Activated T-cell treated with anti-CD3 and anti-CD28 coated beads, Interleukin-2, amount 50 U/mL, for 48 hours (primary cell): ENCODE measurements at places on chromosomes 3 and 15.

DNA sequence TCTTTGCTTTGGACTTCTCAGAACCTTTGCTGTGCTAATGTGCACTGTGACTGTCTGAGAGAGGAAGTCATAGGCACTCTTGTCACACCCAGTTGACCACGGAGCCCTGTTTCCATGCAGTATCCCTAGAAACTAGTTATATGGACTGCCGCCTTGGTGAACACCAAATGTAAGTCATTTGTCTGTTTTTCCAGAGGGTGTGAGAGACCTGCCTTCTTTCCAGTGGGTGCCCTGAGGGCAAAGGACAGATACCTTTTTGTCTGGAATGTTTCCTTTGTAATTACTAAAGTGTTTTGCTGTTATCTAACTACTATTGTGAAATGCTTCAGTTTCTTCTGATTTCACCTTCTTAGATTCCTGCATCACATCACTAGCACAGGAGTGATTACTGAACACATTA, 91.8 kb downstream of the LARS2 start:
- no peak for DNase-seq

DNA sequence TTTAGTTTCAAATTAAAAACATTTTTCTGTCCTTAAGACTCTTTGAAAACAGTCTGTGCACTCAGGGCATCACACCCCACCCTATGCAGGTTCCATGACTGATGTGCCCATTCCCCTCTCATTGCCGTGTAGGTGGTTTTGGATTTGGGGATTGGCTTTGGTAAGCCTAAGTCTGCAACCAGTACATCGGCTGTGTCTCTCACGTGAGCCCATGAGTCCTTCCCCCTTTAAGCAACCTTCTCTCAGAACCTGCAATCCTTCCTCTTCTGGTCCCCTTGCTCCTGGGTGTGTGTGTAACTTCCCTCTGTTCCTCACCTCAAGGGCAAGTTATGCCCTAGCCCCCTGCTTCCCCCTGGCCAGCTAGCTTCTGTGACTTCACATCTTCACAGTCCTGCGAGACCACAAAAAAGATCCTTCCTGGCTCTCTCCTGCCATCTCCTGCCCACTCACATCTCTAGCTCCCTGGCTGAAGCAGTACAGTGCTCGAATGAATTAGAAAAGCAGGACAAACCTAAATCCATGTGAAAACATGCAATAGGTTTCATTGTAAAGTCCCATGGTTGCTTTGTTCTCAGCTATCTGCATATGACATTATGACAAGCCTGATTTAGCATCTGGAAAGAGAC, 126.7 kb downstream of the UACA start:
- no peak for DNase-seq

GRCh38 chr3:18411541-18411940, 13.6 kb downstream of the SATB1 start:
- no peak for DNase-seq

DNA sequence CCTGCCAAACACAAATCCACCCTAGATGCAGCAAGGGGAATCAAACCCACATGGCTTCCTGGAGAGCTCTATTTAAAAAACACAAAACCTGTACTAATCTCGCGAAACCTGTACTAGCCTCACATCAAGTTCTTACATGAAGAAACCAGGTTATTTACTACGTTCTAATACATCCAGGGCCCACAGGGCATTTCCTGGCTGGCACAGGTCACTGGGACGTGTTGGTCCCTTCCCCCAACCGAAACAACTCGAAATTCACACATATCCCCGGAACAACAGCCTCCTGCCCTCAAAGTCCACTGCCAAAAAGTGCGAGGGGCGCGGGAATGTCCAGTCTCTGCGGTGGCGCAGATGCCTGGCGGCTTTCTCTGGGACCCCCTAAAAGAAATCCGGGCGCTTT, 955 bp downstream of the CDCP1 start:
- DNase-seq: no peak

DNA sequence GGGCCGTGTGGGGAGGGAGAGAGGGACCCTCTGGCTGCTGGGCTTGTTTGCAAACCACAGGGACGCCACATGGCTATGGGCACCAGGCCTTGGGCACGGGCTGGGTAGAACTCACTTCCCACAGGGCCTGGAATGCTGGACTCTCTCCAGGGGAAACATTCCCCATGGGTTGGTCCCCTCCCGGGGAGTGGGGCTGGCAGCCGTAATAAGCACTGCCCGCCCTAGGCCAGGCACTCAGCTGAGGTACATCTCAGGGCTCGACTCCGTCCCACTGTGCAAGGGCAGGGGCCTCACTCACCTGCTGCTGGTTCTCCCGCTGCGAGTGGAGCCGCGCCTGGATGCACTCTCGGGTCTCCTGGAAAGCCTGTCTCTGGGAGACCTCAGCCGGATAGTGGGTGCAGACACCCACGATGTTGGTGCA, 96.7 kb downstream of the ADCY5 start:
- DNase-seq: no peak

DNA sequence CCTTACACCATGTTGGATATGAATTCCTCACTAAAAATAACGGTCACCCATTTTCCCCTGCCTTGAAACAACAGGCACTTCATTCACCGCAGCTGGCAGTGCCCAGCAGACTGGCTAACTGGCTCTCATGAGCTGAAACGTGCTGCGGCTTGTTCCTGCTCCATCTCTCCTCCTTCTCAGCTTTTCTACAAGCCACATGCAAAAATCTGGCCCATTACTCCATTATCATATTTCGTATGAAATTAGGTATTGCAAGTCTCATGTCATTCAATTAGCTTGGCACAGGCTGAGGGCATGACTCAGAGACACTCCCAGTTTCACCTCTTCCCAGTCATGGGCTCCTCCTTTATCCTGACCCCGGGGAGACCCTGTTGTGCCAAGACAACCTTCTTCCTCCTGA, 60.0 kb downstream of the MAGEF1 start:
- no peak for DNase-seq
